NCI-H510A (cell line): ENCODE measurements at places on chromosomes 2 and 18.
A peak's percentile ranks its signal among the peaks of the same experiment; 100 is the strongest.

- no peak for DNase-seq
Observed at GRCh38 chr2:68362749-68363148, 2.3 kb upstream of the PLEK start.

GRCh38 chr18:10086458-10087210 is 172.8 kb downstream of the VAPA start:
- DNase-seq, result no peak

DNA sequence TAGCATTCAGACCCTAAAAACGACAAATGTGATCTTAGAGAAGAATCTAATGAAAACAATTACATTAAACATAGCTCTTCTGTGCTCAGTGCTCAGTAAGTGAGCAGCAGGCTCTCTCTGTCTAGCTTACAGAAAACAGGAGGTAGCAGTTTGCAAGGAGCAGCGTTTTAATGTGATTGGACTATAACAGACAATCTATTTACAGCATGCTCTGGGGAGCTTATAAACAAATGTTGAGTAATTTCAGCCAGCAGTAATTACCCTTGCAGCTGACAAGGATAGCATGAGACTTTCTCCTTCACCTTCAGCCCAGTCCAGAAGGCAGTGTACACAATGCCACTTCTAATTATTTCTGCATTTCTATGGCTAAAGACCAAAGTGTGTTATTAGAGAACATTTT is 270.4 kb downstream of the FIGN start:
- no peak for DNase-seq

DNA sequence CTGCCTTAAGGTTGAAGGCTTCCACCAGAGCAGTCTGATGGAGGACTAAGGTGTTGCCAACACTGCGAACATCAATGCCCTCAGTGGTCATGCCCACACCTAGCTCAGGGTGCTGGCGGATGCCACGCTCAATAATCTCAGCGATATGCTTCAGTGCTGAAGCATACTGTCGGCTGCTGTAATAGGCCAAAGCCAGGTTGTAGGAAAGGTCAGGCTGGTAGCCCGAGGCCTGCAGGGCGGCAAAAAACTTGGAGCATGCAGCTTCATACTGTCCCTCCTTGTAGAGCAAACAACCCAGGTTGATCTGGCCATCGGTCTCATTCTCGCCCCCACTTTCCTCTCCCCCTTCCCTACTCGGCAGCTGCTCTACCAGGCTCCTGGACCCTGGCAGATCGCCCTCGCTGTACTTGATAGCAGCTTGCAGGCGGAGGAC is 159.4 kb downstream of the AGPS start:
- peak; percentile 66 for DNase-seq

GRCh38 chr2:216551234-216552068 is 52.8 kb downstream of the RPL37A start:
- peak; percentile 12 for DNase-seq

DNA sequence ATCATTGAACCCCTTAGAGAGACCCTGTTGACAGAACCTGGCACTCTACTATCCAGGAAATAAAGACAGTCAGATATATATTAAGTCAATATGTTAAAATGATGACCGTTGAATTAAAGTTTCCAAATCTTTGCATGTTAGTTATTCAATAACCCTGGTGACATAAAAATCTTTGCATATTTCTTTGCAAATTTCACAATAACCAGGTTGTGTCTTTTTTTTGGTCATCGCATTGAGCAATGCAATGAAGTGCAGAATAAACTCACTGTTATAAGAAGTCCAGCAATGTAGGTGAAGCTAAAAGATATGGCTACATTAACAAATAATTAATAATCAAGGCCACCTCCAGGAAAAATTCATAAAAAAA is 596.9 kb downstream of the NYAP2 start:
- no peak for DNase-seq

DNA sequence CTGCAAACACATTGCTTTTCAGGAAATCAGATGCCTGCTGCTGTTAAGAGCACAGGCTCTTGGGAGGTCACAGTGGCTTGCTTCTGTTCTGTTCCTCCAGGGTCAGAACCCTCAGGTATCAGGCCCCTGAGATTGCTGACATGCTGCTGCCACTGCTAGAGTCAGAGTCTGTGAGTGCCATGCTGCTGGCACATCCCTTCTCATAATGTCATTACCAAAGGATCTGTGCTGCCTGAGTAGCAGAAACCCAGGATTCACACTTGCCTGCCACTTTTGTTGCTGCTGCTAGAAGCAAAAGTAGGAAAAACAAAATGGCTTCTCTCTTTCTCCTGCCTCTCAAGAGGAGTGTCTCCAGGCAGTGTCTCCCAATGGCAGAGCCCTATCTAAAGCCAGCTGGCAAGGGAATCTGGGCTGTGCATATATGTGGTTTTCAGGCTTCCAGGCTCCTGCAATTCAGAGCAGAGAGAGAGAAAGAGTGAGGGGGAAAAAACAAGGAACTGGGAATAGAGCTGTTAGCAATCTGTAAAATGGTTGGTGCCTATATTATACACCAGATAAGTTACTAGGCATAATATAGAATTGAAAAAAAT is 180.3 kb downstream of the MYCN start:
- DNase-seq, result no peak

- no peak for DNase-seq
Observed at GRCh38 chr2:159677654-159678053, 34.7 kb upstream of the MARCHF7 start.

GRCh38 chr2:195477996-195478382 is 179.0 kb upstream of the SLC39A10 start:
- DNase-seq, result no peak

DNA sequence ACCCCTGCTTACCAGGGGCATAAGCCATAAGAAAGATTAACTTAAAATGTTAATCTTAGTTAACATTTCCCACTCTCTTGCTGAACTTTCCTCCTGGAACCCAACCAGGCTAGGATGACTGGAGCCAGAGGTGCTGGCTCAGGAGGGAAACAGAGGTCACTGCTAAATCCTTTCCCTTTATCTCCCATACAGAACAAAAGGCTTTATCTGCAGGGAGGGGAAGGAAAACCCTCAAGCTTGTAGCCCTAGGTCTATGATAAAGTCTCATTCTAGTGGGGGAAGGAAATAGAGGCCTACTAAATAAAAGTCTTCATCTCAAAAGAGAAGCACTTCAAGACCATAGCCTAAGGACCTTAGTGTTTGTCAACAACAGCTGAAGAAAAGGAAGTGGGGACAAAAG is 18.6 kb downstream of the HIBCH start:
- no peak for DNase-seq

- no peak for DNase-seq
Observed at GRCh38 chr2:122682356-122682755, 926.9 kb downstream of the TSN start.

DNA sequence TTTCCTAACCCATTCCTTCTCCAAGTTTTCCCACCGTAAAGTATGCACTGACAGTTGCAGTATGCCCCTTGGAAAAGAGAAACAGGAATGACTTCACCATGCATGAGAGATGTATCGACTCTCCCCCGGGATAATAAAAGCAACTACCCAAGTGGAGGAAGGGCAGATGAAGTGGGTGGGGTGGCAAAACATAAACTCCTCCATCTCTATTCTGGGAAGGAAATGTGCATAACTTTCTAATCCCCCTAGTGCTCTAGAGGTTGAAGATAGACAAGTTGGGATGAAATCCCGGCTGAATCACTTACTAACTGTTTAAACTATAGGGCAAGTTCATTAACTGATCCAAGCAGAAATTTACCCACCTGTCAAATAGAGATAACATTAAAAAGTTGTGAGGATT is 89.2 kb downstream of the PIGN start:
- DNase-seq, result no peak

- no peak for DNase-seq
Observed at GRCh38 chr2:169365029-169365480, 2.7 kb upstream of the LRP2 start.

GRCh38 chr2:149050188-149050587 is 11.7 kb downstream of the LYPD6B start:
- no peak for DNase-seq

GRCh38 chr2:29367986-29368658 is 252.9 kb downstream of the CLIP4 start:
- no peak for DNase-seq

DNA sequence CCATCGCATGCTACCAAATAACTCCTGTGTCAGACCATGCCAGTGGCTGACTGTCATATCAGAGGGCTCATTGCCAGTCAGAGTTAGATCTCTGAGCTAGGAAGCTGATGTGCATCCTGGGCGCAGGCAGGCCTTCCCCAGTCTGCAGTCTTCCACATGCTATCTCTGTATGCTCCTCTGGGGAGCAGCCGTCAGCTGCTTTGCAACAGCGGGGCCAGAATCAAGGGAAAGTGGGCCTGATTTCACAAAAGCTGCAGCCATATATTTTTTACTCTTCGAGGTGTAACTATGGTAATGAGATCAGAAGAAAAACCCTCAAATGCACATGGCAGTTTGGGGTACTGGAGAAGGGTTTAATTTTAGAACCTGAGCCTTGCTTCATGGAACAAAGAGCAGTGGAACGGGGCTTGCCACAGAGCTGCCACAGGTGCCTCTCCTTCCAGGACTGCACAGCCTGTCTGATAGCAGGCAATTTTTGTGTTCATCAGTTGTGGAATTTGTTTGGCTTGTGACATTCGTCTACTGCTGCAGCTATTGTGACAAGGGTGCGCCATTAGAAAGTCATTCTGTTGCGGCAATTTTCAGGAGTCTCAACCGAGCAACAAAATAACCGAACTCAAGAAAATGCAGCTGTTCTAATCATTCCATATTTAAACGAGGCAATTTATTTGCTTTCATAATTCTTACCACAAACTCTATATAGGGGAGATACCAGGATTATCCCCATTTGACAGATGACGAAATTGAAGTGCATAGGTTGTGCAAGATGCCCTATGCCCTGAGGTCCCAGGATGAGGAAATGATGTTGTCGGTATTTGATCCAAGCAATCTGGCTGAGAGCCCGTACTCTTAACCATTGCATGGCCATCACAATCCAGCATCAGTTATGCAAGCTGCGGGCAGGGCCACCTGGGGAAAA is 109.6 kb upstream of the CYRIA start:
- DNase-seq, result no peak

DNA sequence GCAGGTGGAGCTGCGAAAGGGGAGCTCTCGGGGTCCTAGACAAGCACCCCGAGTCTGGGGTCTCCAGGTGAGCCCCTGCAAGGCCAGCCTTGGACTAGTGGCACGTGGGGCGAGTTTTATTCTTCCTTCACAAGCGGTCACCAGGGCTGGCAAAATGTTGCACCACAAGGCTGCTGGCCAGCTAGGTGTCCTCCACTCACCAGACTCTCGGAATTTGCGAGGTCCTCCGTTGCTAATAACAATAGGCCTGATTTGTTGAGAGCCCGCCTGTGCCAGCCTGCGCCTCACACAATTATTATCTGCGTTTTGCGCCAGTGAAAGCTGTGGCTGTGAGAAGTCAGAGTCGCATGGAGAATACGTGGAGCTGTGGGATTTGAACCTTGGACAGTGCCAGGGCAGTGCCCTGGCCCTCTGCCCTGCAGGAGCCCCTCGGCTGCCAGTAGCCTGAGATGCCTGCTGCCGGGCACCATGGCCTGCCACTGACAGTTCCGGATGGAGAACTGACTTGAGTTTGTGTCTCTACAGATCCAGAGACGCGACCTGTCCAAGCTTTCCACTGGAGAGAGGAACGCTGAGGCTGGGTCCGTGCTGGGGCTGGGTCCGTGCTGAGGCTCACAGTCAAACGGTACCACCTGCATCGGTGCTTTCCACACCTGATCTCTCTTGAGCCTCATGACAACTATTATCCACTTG is 77.6 kb upstream of the ODC1 start:
- DNase-seq, result no peak

GRCh38 chr18:14026199-14026598 is 106.0 kb downstream of the ZNF519 start:
- no peak for DNase-seq

DNA sequence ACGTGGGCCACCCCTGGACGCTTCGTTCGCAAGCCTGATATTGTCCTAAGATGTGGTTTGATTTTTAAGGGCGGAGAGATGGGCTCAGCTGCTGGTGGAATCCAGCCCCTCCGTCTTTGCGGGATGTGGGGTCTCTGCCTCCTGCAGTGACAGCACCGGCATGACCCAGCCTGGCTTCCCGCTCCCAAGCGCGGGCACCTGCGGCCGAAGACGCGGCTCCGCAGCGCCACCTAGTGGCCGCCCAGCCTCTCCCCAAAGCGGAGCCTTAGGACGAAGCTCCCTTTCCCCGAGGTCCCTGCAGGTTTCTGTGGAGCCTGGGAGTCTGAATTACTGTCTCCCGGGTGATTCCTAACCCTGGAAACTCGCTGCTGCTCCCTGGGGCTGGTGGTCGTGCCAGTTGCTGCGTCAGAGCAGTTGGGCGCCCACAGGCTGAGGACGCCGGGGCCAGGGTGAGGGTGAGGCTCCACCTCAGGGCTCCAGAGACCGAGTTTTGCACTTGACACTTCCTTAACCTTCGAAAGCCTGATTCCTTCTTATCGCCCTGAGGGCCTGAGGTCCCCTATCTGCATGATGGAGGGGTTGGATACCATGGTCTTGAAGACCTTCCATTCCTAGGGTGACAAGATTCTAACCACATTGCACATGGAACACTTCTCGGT is 137.5 kb downstream of the TPO start:
- DNase-seq, result peak; percentile 19

DNA sequence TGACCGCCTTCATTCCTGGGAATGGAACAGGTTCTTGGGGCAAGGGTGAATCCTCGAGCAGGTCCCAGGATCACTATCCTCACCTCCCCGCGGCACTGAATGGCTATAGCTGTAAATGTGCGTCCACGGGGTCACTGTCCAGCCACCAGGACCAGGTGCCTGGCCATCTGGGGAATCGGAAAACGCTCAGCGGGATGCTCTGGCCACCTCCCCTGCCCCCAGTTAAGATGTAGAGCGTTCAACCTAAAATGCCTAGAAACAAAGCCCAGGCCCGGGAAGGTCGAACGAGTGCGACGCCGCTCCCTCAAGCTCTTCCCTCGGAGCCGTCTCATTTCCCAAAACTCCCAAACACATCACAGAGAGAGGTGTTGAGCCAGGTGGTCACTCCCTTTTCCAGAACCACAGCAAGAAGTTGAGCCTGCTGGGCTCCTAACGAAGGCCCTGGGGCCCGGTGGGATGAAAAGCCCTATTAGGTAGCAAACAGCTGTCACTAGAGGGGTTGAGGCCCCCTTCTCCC is 795 bp upstream of the CAPN10 start:
- DNase-seq, result no peak

- DNase-seq, result no peak
Observed at GRCh38 chr2:238345297-238345968, 25.1 kb downstream of the TRAF3IP1 start.

- no peak for DNase-seq
Observed at GRCh38 chr18:47191961-47192360, 15.8 kb upstream of the IER3IP1 start.

DNA sequence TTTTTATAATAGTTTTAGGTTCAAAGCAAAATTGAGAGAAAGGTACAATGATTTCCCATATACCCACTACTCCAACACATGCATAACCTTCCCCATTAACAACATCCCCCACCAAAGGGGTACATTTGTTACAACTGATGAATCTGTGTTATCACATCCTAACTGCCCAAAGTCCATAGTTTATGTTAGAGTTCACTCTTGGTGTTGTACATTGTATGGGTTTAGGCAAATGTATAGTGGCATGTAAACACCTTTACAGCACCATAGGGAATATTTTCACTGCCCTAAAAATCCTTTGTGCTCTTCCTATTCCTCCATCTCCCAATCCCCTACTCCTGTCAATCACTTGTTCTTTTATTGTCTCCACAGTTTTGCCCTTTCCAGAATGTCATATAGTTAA is 471.6 kb downstream of the CPS1 start:
- no peak for DNase-seq
